ENCODE measurements at places on chromosomes 6 and 20.

GRCh38 chr6:159665868-159666635, 27.0 kb downstream of the SOD2 start:
- no peak for DNase-seq

DNA sequence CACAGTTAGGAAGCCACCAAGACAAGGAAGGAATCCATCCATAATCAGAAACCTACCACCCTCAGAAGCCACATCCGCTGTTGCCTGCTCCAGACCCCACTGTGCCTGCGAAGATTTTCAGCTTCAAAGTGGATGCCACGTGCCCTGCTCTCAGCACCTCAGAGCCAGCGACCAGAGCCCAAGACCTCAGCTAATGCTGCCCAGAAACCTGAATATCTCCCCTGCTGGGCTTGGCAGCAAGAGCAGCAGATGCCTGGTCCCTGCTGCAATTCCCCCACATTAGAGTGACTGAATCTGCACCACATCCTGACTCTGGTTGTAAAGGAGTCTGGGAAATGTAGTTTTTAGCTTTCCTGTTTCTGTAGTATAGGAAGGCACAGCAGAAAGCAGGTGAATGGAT, 10.7 kb upstream of the ULBP3 start:
- DNase-seq = no peak

DNA sequence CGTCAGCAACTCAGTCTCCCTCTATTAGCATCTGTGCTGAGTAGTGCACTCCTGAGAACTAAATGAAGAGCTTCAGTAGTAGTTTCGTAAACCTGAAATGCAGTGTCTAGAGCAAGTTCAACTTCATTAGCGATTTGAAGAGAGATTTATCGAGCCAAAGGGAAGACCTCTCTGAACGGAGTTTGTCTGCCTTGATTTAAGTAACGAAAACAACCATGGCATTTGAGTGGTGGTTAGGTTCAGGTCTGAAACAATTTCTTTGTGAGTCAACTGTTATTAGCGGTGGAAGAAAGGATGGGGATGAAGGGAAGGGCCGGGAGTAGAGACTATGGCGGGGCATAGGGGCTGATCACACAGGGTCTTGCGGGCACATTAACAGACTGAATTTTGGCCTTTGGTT, 150.5 kb downstream of the BCAS1 start:
- no peak for DNase-seq

DNA sequence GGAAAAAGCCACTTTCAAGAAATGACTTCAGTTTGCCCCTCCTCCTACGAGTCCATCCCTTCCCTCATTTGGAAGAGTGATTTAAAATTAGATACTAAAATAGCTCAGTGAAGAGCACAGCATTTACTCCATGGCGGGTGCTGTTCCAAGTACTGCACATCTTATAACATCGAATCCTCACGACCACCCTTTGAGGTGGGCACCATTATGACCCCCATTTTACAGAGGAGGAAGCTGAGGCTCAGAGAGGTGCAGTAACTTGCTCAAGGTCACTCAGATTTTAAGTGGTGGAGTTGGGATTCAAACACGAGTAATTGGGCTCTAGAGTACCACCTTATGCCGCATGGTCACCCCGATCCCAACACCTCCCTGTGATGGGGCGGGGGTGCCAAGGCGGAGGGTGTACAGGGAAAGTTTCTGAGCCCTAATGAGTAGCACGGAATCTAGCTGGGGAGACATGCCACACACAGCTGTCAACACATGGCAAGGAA, 25.5 kb downstream of the TTBK1 start:
- no peak for DNase-seq

- no peak for DNase-seq
These were observed 172.4 kb upstream of the SSTR4 start for GRCh38 chr20:22862671-22863230.

GRCh38 chr6:145713773-145714172, 21.5 kb downstream of the EPM2A start:
- DNase-seq = no peak

DNA sequence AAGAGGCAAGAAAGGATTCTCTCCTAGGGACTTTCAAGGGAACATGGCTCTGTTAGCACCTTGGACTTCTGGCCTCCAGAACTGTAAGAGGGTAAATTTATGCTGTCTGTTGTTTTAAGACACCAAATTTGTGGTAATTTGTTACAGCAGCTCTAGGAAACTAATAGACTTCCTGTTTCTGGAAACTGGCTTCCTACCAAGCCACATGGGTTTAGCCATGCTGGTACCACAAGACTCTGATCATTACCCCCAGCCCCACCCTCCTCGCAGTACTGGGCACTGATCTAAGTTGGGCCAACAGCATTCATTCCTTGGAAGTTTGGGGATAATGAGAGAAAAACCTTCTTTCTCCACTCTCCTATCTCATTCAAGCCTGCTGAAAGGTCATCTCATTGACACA, 109.5 kb upstream of the SMLR1 start:
- DNase-seq = no peak

GRCh38 chr6:6251555-6252280, 68.7 kb downstream of the F13A1 start:
- DNase-seq = no peak

DNA sequence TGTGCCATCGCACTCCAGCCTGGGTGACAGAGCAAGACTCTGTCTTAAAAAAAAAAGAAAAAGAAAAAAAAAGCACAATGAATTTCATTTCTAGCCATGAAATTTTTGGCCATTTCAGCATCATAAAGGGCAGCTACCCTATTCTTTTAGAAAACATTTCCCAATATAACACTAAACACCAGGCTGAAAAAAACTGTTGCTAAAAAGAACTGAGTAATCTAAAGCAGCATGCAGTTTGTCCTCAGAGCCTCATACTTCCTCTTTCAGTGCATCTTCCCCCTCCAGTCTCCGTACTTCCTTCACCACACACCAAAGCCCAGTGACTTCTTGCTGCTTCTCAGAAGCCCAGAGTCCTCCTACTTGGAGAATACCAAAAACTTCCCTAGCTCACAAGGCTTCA, 5.6 kb upstream of the IFNGR1 start:
- DNase-seq = no peak

DNA sequence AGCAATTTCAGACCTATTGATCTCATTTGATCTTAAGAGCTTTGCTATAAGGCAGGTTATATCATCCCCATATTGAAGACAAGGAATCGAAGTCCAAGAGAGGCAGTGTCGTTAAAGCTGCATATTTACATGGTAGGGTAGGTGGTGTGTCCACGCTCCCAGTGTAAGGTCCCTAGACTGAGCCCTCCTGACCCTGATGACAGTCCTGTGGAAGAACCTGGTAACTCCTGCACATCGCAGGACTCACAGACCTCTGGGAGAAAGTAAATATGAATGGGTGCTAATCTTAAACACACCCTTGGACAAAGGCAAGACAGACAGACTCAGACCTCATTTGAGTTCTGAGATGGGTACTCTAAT, 602 bp upstream of the HLA-DPB1 start:
- DNase-seq = no peak

GRCh38 chr6:124941259-124941658, 21.0 kb upstream of the RNF217 start:
- no peak for DNase-seq

DNA sequence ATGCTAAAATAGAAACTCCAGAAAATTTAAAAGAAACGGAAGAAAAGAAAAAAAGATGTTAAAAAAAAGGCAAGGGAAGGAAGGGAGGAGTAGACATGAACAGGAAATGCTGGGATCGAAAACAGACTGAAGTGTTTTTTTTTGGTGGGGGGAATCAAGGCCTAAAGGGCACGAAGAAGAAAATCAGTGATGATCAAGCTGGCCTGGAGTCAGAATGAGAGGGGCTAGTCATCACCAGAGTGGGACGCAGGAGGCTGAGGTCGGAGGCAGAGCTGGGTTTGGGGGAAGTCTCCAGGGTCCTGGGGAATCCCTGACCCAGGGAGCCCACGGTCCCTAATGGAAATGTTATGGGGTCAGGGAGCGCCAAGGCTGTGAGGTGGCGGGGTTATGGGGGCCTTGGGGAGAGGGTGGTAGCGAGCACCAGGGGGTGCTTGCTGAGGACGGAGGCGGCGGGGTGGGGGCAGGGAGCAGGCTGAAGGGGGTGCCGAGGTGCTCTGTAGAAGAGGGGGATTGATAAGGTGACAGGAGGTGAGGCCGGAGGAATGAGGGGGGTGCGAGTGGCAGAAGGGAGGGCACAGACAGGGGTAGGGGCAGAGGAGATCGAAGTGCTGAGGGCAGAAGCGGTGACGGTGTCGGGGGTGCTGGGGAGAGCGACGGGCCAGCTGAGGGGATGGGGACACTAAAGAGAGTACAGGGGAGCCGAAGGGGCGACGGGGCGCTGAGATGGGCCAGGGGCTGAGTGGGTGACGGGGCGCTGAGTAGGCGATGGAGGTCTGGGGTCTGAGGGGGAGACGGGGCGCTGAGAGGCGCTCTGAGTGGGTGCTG, 684 bp downstream of the ZNFX1 start:
- DNase-seq = no peak

- no peak for DNase-seq
These were observed 75.1 kb upstream of the ADGRG6 start for GRCh38 chr6:142226731-142227130.

- no peak for DNase-seq
These were observed 29.8 kb downstream of the KCNS1 start for GRCh38 chr20:45070932-45071632.

- DNase-seq = no peak
These were observed 4.0 kb downstream of the TTPAL start for GRCh38 chr20:44479643-44480042.
